ENCODE measurements at places on chromosomes 2 and 18.

DNA sequence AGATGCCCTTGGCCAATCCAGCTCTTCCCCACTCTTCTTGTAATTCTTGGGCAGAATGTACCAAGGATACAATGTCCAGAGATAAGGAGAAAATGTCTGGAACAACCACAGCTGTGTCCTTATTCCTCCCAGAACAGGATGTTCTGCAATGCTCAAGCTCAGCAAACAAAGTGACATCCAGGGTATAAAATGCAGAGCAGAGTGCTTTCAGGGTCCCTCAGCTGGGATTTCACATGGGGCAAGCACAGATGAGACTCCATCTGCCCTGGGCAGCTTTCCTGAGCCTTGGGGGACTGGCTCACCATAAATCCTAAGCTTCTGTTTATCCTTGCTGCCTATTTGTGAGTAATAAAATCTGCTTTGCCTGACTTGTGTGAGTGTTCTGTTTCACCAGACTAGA, 127.4 kb downstream of the VAPA start:
- no peak for DNase-seq

DNA sequence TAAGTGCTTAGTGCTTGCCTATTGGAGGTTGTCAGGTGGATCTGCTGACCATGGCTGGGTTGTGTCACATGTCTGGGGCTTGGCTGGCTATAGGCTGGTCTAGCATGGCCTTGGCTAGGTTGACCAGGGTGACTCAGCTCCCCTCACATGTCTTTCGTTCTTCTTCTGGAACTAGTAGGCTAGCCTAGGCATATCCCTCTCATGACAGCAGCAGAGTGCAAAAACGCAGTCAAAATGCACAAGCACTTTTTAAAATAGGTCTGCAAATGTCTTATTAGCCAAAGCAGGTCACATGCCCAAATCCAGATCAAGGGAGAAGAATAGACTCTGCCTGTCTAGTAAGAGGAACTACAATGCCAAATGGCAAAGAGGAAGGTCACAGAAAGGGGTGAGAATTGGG, 179.7 kb upstream of the ACVR2A start:
- no peak for DNase-seq

DNA sequence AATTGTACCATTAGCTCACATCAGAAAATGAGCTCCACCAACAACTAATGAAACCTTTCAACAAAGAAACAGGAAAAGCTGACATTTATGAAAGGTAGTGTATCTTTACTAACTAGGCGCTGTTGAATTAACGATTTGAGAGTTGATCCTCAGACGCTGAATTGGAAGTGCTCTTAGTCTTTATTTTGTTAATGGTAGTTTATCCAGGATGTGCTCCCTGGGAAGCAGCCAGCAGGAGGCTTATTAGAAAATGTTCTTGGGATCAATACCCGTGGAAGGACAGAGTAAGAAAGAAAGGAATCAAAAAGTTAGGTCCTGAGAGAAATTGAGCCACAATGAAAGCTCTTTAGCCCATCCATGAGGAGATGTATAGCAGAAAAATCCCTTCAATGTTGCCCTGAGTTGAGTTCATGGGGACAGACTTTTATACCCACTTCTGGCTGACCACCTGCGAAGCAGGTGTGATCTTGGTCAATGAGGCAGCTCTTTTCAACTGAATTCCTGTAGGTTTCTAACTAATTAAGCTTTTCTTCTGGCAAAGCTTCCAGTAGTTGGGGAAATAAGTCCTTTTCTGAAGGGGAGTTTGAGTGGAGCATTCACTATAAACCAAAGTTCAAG, 492.6 kb upstream of the REG3G start:
- no peak for DNase-seq

- no peak for DNase-seq
These were observed 20.7 kb downstream of the CAPN14 start for GRCh38 chr2:31196622-31197021.

DNA sequence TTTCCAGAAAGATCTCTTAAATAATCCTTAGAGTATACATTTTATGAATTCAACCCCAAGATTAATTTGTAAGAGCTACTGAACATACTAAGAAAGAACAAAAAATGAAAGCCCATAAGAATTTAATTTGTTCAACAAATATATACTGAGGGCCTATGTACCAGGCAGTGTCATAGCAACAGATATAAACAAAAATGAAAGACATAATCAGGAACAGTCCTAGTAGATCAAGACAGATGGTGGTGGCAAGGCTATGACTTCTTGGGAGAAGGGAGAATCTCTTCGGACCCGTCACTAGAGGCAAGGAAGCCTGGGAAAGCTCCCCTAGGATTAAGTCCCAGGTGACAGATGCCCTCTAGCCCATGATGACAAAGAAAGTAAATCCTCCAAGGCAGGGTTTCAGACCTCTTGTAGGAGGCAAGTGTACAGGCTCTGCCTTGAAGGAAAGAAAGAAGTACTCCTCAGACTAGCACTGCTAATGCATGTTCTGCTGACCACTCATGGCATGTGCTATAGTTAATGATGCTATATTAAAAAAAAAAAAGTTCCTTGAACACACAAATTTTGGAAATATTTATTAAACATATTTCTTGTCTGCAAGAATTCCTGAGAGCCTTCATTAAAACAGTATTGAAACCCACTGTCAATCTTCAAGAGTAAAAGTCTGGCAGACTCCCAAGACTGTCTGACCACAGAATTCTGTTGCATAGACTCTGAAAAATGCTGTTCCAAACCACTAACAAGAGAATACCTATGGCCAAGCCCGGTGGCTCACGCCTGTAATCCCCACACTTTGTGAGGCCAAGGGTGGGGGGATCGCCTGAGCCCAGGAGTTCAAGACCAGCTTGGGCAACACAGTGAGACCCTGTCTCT, 31.5 kb downstream of the NOL10 start:
- DNase-seq = no peak

- no peak for DNase-seq
These were observed 110.6 kb upstream of the PXDN start for GRCh38 chr2:1854729-1855547.

DNA sequence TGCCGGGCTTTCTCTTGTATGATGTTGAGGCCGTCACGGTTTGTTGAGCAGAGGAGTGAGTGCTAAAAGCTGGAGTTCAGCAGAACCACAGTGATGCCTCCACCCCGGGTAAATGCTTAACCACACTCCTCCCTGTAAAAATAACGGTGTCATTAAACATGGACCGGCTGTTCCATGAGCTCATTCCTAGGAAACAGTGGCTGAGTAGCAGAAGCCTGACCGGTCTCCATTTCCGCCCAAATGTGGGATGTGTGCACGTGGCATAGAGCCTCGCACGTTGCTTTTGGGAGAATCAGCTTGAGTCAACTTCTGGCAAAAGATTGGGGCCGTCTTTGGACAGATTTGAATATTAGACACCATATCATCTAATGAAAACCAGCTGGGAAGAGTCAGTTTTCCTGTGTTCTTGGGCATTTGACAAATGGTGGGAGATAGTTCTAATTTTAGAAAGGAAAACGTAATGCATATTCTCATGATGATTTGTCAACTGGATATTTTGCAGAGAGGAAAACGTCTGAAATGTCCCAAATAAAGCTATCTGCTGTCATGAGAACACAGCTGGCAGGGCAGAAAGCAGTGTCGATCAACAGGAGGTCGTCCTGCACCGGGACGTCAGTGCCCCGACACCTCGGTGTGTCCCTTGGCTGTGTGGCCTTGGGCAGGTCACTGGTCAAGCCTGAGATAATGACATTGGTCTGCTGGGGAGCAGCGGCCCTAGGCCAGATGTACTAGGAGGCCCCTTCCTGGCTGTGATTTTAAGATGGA, 42.4 kb downstream of the LRRFIP1 start:
- no peak for DNase-seq

Measured in stimulated activated CD8-positive, alpha-beta memory T cell treated with anti-CD3 and anti-CD28 coated beads, Interleukin-15, amount 100 ng/mL, for 24 hours (primary cell).